ENCODE measurements at places on chromosomes 1 and 21. TPM values are rescaled to one million over a fixed set of nuclear protein-coding genes. Genes with fewer than 3 reads are reported as not detected.
A peak's percentile ranks its signal among the peaks of the same experiment; 100 is the strongest.

DNA sequence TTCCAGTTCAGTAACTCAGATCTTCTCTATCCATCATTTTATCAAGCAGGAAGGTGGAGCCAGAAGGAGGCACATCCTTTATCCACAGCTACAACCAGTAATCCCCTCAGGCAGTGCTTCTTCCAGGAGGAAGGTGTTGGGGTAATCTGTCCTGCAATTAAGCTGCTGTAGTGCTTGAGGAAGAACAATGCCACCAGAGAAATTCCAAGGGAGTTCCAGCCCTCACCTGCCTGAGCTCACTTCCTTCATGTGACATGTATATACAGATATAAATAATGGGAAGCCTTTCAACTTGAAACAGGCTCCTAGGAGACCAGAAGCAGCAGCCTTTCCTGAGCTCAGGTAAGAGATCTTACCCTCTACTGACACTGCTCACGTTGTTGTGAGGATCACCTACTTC, 2.2 kb upstream of the IL20 start:
- no peaks in the 10 kb centered on the region for H3K36me3 ChIP-seq
- no peaks in the 10 kb centered on the region for H3K27me3 ChIP-seq
- no peak for DNase-seq
- H3K4me1 ChIP-seq = peaks cover 18% of the 10 kb centered on the region
- H3K27ac ChIP-seq = no peak overlapping the region

- peak overlapping the region; percentile 89 for H3K27ac ChIP-seq
- DNase-seq = peak; percentile 53
- H3K4me3 ChIP-seq = peak overlapping the region; percentile 33
- no peaks in the 10 kb centered on the region for H3K27me3 ChIP-seq
- H3K4me1 ChIP-seq = peaks cover 59% of the 10 kb centered on the region
Observed at GRCh38 chr1:234845097-234845660, 235.2 kb upstream of the IRF2BP2 start.

DNA sequence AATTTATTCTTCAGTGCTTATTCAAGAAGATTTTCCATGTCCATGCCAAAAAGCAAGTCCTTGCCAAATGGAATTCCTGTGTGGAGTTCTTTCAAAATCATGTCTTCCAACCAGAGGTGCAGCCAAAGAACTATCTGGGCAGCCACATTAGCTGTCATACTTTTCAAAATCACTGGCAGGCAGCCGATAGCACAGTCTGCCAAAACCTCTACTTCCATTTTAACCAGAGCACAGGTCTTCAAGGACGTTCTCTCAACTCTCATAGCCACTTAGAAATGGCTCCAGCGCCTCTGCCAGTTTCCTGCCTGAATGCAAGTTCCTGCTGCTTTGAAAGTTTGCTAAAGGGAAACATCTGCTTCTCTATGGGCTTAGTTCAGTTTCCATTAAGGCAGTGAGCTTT, 975.7 kb upstream of the ADGRL4 start:
- H3K36me3 ChIP-seq = no peaks in the 10 kb centered on the region
- H3K27ac ChIP-seq = no peak overlapping the region
- no peaks in the 10 kb centered on the region for H3K4me1 ChIP-seq
- no peak for DNase-seq
- H3K27me3 ChIP-seq = no peaks in the 10 kb centered on the region

DNA sequence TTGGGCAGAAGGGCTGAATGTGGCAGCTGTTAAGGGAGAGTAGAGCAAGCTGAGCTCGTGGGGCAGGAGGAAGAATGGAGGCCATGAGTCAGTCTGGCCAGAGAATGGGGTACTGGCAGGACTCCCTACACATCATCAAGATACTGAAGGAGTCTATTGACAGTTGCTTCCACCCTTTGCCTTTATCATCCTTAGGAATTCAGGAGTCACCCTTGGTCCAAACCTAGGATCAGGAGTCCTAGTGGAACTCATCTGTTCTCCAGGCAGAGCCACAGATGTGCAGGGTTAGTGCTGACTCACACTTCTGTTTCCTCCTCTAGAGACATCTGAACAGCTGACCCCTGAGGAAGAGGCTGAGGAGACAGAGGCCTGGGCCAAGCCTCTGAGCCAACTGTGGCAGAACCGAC, 18.7 kb upstream of the ST3GAL3 start:
- no peak overlapping the region for H3K4me3 ChIP-seq
- H3K4me1 ChIP-seq = peaks cover 3% of the 10 kb centered on the region
- no peak overlapping the region for H3K27ac ChIP-seq

GRCh38 chr1:222777977-222778376, 36.9 kb upstream of the DISP1 start:
- no peak for DNase-seq
- peaks cover 14% of the 10 kb centered on the region for H3K27me3 ChIP-seq
- no peak overlapping the region for H3K4me3 ChIP-seq
- H3K27ac ChIP-seq = no peak overlapping the region
- H3K36me3 ChIP-seq = no peaks in the 10 kb centered on the region
- H3K4me1 ChIP-seq = no peaks in the 10 kb centered on the region

GRCh38 chr1:29451368-29451892, 215.1 kb downstream of the PTPRU start:
- no peaks in the 10 kb centered on the region for H3K36me3 ChIP-seq
- H3K27ac ChIP-seq = no peak overlapping the region
- H3K4me3 ChIP-seq = no peak overlapping the region
- DNase-seq = no peak
- peaks cover 8% of the 10 kb centered on the region for H3K27me3 ChIP-seq
- H3K4me1 ChIP-seq = no peaks in the 10 kb centered on the region

DNA sequence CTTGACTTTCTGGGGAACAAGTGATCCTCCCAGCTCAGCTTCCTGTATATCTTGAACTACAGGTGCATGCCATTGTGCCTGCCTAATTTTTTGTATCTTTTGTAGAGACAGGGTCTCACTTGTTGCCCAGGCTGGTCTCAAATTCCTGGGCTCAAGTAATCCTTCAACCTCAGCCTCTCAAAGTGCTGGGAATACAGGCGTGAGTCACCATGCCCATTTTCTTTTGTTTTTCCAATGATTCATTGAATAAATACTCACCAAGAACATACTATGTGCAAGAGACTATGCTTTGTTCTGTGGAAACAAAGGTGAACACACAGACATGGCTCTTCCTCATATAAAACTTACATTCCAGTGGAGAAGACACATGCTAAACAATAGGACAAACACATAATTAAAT, 407.8 kb upstream of the DAB1 start:
- DNase-seq = no peak
- H3K36me3 ChIP-seq = no peaks in the 10 kb centered on the region
- H3K27me3 ChIP-seq = no peaks in the 10 kb centered on the region
- no peak overlapping the region for H3K27ac ChIP-seq

GRCh38 chr1:168974611-168975010, 131.9 kb upstream of the ATP1B1 start:
- no peaks in the 10 kb centered on the region for H3K36me3 ChIP-seq
- no peak overlapping the region for H3K4me3 ChIP-seq
- H3K27ac ChIP-seq = no peak overlapping the region
- H3K4me1 ChIP-seq = no peaks in the 10 kb centered on the region

DNA sequence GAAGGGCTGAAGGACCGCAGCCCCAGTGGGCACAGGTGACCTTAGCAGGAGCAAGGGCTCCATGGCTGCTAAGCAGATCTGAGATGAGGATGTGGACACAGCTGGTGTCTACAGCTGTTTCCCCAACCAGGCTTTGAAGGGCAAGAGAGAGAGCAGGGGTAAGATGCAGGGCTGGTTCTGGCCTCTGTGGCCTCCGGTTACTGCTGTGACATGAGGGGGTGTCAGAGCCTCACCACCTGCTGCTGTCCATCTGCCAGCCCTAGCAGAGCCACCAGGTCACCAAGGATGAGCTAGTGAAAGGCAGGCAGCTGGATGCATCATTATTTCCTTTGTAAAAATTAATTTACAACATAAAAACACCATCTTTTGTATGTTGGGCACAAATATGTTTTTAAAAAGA, 33.4 kb downstream of the OBSCN start:
- no peak for DNase-seq
- H3K36me3 ChIP-seq = peaks cover 87% of the 10 kb centered on the region
- peaks cover 14% of the 10 kb centered on the region for H3K4me1 ChIP-seq
- H3K27ac ChIP-seq = no peak overlapping the region

- H3K4me1 ChIP-seq = peaks cover 7% of the 10 kb centered on the region
- DNase-seq = no peak
- H3K27ac ChIP-seq = no peak overlapping the region
- no peaks in the 10 kb centered on the region for H3K36me3 ChIP-seq
- no peak overlapping the region for H3K4me3 ChIP-seq
Observed at GRCh38 chr21:44737706-44738354, 26.5 kb upstream of the TSPEAR start.

The MAGOH gene
- total RNA-seq = 54.1 TPM

The DCST2 gene
- 1.1 TPM for total RNA-seq

The HFM1 gene
- not detected for total RNA-seq

The SNAPIN gene
- total RNA-seq = 30.7 TPM

The S100A16 gene
- not detected for total RNA-seq

The ACKR1 gene
- not detected for total RNA-seq

The DNASE2B gene
- total RNA-seq = not detected

The LENEP gene
- total RNA-seq = 0.77 TPM

All from naive thymus-derived CD8-positive, alpha-beta T cell (primary cell).